ENCODE measurements at places on chromosomes 3 and 15. TPM values are rescaled to one million over a fixed set of nuclear protein-coding genes. Genes with fewer than 3 reads are reported as not detected.

Gene ZNF662
- 19.0 TPM for total RNA-seq

Gene SLC27A2
- 0.36 TPM for total RNA-seq

Gene KIF23
- total RNA-seq, result 11.8 TPM

Gene CAND2
- total RNA-seq, result 16.8 TPM

Gene HHLA2
- 0.31 TPM for total RNA-seq

Gene APOD
- total RNA-seq, result 6,445 TPM

Gene FOXL2NB
- total RNA-seq, result not detected

Gene MAGI1
- 64.6 TPM for total RNA-seq

Gene GRM2
- total RNA-seq, result 0.40 TPM
